Left renal cortex interstitium (tissue), 4 donors: ENCODE measurements at places on chromosomes 3 and 15.

DNA sequence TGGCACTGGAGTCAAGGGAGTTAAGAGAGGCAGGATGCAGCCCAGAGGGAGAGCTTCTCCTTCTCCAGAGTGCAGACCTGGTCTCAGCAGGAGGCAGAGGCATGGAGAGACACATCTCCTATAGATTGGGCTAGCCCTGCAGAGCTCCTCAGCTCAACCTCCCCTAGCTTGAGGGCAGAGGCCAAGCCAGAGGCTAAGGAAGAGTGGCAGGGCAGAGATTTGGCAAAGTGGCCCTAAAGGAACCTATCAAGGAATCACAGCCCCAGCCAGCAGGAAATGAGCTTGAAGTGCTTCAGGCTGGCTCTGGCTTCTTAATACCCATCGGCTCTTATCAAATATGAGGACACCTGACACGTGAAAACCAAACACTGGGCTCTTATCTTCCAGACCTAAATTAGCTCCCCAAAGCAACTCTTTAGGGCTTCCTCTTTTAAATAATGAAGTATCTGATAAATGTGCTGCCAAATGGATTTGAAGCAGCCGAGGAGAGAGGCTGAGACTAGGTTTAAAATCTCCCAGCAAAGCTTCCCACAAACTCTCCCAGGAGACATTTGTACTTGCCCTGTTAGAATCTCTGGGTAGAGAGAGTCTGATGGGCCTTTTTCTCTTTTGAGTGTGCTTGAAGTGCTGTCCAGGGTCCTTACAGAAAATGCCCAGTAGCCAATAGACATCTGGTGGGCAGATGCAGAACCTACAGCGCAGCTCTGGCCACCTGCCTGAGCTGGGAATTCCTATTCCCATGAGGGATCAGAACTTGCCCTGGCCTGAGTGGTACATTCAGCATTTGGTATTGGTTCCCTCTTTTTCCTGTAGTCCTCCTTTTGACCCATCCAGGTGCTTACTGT, 271.4 kb downstream of the CLSTN2 start:
- DNase-seq, result no peak

DNA sequence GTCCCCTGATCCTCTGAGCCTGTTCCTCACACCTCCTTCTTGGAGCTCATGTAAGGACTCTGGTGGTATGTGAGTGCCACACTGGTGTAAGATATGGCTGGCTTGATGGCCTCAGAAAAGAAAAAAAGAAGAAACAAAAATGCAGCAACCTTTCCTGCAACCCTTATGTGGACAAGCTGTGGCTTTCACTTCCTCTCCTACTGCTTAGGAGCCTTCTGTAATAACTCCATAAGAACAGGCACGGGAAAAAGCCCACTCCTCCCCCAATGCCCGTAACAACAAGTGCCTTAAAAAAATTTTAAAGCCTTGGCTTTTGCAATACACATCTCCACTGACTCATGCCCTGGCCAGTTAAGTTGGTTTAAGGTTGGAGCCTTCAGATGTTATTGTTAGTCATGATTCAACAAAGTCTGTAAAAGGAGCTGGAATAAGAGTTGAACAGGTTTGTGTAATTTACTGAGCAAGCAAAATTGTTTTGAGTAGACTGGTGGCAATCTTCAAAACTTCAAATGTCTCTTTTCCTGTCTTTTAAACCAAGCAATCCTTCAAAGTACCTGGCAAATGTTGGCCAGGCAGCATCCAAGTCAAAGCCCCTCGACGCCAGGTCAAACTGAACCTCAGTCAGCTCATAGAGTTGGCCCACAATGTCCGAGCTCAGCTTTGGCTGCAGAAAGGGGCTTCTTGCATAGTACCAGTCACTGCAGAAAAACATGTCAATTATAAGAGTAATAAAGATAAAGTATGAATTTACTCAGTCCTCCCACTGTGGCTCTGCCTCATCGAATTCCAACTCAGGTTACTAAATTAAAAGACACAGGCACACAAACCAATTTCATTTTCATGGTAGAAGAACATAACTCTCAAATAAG, 22.9 kb downstream of the FYCO1 start:
- no peak for DNase-seq

GRCh38 chr3:107833043-107833442, 257.8 kb downstream of the CD47 start:
- no peak for DNase-seq

DNA sequence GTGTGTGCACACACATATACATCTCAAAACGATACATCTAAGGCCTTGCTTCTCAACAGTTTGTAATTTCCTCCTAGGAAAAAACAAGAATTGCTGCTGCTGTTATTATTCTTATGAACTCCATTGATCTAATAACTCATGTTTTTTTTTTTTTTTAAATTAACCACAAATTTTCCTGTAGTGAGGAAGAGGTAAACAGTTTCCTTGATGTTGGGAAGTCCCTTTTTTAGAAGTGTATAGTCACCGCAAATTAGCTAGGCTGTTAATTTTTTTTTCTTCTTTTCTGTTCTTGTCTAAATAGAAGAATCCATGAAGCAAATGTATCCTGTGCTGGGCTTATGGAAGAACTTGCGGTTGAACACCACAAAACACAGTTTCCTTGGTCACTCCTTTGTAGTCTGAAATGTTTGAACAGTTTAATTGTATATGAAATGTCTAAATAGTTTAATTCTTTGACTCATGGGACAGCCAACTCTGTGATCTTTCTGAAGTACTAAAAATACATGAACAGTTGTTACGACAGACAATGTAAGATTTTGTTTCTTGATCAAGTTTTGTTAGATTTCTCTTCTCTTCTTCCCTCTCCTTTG, 64.5 kb downstream of the MITF start:
- no peak for DNase-seq

- no peak for DNase-seq
Observed at GRCh38 chr3:5766848-5767247, 579.3 kb downstream of the EDEM1 start.

DNA sequence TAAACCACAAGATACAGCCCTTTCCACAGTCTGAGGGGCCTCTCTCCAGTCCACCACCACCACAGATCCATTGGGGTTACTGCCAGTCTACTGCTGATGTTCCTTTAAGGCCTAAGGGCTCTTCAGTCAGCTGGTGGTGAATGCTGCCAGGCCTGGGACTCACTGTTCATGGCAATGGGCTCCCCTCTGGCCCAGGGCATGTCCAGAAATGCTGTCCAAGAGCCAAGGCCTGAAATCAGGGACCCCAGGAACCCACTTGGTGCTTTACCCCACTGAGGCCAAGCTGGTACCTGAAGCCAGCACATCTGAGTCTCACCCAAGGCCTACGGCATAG, 128.6 kb upstream of the CBLB start:
- no peak for DNase-seq

DNA sequence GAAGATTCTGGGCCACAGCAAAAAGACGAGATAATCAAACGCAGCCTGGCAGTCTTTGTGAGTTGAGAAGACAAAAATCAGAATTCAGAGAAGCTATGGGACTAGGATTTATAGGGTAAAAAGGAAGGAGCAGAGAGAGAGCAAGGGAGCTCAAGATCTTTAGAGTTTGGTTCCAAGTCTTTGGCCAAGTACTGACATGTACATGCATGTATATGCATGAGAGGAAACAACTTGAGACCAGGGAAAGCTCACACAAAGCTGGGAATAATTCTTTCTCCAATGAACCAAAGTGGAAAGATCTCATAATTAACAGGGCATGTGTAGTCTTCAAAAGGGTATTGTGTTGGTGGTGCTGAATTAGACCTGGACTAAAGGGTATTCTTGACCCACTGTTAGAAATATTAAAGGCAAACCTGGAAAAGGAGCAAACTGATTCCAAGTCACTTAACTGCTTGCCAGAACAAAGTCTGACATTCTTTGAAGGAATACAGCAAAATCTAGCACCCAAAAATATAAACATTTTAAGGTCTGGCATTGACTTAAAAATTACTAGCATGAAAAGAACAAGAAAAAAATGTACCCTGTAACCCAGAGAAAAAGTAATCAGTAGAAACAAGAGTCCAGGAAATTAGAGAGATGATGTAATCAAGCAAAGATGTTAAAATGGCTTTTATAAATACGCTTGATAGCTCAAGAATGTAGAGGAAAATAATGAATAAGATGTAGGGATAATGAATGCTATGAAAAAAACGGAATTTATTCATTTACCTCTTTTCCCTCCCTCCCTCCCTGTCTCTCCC, 226.0 kb upstream of the CGNL1 start:
- no peak for DNase-seq

GRCh38 chr3:110267304-110267845, 804.2 kb upstream of the NECTIN3 start:
- DNase-seq, result no peak

- no peak for DNase-seq
Observed at GRCh38 chr3:188229177-188229576, 75.2 kb downstream of the LPP start.

DNA sequence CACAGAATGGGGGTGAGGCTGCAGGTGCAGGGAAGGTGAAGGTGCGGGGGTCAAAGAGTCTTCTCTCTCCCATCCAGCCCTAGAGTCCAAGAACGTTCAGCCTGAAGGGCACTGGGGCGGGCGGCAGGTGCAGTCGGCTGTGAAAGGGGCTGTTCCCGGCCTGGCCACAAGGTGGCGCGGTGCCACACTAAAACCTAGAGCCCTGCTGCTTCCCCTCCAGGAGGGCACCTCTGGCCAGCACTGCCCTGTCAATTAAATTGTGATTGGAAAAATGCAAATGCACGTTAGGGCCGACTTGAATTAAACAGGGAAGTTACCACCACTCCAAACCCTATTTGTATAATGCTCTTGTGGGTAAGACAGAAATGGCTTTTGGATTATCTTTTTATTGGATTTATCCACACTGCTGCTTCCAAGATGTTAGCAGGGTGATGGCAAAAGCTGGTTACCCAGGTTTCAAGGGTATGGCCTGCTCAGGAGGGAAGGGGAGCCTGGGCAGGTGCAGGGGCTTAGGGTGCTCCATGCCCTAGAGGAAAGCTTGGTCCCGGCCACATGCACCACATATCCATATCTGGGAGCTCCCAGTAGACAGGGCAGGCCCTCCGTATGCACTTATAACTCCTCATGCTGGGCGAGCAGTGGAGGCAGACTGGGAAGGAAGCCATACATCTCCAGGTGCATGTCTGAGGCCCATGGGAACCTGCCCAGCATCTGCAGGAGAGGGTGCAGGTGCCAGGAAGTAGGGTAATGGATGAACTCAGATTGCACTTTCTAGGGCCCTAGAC, 119.8 kb downstream of the ADCY5 start:
- DNase-seq, result no peak

DNA sequence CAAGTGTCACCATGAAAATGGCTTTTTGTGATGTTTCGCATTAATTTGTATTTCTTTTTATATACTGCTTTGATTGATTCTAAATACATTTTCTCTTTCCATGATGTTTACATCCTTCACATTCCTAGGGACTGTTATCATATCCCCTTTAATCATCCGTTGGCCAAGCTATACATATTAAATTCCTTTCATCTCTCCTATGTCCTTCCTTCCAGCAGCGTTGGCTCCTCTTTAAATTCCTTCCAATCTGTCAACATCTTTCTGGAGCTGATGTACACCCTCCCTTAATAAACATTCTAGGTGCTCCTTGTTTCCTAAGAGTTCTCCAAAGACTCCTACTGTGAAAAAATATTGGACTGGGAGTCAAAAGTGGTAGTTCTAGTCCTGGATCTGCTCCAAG, 87.8 kb downstream of the IGF2BP2 start:
- no peak for DNase-seq

DNA sequence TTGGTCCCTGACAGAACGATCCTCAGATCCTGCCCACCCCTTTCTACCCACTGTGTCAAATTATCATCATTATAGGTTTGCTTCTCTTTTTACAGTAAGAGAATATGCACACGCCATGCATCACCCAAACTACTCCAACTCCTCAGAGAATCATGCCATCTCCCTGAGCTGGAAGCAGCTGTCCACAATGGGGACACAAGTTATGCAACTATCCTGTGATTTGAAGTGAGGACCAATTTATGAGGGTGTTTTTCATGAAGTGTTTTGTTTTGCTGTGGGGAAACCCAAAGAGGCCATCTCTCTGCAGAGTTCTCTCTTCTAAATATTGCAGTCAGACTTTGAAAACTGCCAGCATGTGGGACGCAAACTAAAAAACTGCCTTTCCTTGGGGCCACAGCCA, 35.8 kb upstream of the TNFSF10 start:
- no peak for DNase-seq
